ENCODE measurements at places on chromosomes 12 and 14. TPM values are rescaled to one million over a fixed set of nuclear protein-coding genes. Genes with fewer than 3 reads are reported as not detected.

Gene ST8SIA1
- 2.6 TPM for total RNA-seq

Gene SPPL3
- total RNA-seq = 34.6 TPM

Gene PYM1
- total RNA-seq = 16.2 TPM

Gene GPR137C
- 0.47 TPM for total RNA-seq

Gene BIN2
- 1.7 TPM for total RNA-seq

Gene DAO
- total RNA-seq = not detected

Gene OR6C6
- total RNA-seq = not detected

Gene BCAT1
- total RNA-seq = 4.1 TPM

Gene SLC5A8
- not detected for total RNA-seq

Gene ALX1
- total RNA-seq = not detected

Gene C3AR1
- total RNA-seq = 6.9 TPM

Gene GPRC5A
- total RNA-seq = 1.9 TPM

Gene METTL3
- total RNA-seq = 27.3 TPM

Gene CRACR2A
- total RNA-seq = 2.5 TPM

Gene IL26
- total RNA-seq = not detected

- DNase-seq = no peak
These were observed 73.8 kb upstream of the RFX4 start for GRCh38 chr12:106508966-106509365.

- no peak for DNase-seq
These were observed 16.0 kb upstream of the FBLN5 start for GRCh38 chr14:91963465-91963864.

DNA sequence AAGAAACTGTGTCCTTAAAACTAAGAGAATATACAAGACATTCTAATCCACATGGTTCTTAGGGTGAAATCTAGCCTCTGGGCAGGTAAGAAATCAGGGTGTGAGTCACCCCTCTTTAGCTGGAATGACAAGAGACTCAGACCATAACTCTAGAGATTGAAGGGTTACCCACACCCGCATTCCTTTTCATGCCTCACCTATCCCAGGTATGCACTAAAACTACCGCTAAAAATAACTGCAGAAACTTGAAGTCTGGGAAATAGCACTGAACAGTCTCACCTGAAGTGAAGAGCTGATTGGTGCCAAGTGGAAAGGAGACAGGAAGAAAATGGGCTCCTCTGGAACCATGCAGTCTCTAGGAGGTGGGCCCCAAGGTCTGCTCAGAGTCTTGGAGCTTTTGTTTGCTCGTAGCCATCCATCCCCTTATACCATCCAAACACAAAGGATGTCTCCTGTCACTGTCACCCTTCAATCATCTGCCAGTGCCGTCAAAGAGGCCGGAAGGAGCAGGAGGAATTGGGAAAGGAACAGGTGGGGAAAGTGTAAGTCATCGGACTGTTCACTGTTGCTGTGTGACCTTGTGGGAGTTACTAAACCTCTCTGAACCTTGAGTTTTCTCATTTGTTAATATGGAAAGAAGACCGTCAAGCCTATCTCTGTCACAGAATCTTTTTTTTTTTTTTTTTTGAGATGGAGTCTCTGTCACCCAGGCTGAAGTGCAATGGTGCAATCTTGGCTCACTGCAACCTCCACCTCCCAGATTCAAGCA, 22.4 kb downstream of the DDX47 start:
- DNase-seq = no peak

- no peak for DNase-seq
These were observed 18.8 kb downstream of the ACVRL1 start for GRCh38 chr12:51926064-51926632.

DNA sequence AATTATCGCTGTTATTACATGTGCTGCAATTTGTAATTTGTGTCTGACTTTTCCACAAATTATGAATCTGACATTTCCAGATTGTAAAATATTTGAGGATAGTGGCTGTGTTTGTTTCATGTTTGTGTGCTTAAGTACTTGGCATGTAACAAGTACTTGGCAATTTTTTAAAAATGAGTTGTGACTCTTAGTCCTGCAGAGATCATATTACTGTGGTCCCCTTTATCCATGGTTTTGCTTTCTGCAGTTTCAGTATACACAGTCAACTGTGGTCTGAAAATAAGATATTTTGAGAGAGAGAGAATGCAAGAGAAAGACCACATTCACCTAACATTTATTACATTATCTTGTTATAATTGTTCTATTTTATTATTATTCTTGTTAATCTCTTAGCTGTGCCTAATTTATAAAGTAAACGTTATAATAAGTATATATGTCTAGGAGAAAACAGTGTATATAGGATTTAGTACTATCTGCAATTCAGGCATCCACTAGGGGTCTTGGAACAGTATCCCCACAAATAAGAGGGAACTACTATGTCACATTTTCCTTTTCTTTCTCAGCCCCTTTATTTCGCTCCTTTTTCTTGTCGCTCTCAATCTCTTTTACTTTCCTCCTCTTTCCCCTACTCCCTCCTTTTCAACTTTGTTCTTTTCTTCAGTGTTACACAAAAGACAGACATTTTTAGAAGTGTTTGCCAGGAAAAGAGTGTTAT, 176.1 kb downstream of the FUT8 start:
- DNase-seq = no peak

GRCh38 chr12:26825459-26826016, 7.5 kb downstream of the ITPR2 start:
- DNase-seq = no peak

GRCh38 chr12:23585782-23586163, 363.7 kb downstream of the SOX5 start:
- DNase-seq = no peak

DNA sequence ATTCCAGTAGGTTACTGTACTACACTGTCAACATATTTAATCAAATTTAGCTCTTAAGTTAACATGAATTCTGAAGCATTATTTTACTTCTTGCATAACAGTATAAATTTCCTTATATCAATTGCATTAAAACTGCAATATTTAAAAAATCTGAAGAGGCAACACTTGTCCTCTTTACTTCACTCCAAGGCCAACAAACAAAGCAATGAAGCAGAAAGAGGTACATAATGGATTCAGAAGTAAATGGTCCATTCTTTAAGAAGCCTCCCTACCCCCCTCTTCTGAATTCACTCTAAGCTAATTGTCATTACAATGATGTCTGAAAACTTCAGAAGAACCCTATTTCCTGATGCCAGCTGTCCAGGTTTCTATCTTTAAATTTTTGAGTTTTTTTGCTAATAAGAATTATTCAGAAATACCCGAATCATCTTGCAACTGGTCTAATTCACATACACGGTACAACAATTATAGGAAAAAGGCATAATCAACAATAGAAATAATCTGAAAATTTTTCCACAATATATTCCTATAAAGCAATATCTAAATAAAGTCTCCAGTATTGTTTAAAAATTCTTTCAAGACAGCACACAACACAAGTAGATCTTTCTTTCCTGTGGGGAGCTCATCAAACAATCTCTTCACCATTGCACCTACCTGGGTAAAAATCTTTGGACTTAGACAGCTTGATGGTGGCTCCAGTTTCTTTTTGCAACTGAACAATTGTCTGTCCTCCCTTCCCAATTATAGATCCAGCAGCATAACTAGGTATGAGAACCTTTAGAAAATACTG, 2.9 kb downstream of the NOVA1 start:
- DNase-seq = no peak

DNA sequence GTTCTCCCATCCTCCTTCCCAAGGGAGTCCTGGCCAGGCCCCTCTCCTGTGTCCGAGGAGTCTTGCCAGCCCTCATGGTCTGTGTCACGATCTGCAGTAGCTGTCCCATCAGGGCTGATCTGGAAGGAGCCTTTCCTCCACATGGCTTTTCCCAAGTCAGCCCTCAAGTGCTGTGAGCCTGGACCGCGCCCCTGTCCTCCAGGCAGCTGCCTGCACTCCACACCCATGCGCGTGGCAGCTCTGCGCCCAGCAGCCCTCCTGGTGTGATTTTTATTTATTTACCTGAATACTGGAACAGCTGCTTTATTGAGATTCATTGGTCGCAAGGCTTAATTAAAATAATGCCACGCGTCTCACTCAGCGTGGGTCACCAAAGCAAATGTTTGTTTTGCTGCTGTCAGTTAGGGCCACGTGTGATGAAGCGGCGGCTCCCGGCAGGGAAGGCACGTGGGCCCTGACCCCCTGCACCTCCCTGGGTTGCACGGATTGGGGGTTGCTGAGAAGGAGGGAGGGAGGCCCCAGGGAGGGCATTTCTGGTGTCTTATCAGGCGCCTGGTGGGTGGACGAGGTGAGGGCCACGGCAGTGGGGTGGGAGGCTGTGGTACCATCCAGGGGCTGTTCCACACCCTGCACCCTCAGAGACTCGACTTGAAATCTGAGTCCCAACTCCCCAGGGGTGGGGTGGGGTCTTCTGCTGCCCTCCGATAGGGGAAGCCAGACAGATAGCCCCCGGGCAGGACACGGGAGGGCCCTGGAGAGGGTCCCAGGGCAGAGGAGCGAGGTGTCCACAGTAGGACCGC, 206.3 kb upstream of the C14orf180 start:
- peak; percentile 2 for DNase-seq

- no peak for DNase-seq
These were observed 353.0 kb downstream of the CCDC91 start for GRCh38 chr12:28543021-28543890.

DNA sequence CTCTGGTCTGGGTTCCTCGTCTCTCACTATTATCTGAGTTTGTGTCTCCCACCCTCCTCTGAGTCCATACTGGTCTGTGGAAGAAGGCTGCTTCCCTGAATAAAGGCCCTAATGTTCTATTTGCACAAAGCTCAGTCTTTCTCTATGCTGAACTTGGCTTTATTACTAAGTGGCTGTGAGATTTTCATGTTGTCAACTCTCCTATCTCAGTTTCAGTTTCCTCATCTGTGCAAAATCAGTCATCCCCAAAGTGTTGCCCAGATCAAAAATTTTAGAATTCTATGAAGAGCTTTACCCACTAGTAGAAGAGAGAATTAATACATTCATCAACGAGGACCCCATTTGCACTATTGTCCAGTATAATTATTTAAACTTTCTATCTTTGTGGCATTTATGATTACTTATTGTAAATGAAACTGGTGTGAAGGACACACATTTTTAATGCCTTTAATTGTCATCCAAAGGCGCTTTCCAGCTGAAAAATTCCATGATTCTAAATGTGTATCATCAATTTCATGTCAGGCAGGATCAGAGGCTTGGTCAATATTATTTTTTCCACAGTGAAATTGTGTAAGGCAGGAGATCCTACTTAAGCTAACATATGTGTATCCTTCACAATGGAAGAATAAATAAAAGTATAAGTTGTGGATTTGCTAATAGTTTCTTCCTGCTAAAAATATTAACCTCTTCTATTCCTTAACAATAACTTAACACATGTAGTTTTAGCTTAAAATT, 79.1 kb upstream of the EEA1 start:
- DNase-seq = no peak

DNA sequence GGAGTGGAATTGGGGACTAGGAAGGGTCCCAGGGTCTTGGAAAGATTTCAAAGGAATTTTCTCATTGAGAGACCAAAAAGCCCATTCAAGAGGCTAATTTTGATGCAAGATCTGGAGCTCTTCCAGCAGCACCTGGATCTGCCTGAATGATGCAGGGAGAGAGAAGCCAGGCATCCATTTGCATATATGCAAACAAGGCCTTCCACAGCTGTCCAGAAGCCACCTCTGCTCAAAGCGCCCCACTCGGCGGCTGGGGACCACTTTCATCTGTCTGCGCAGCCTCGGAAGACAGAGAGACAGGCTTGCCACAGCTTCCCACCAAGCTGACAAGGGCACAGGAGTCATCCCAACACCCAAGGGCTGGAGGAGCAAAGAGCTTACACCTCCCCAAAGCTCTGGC, 295.6 kb downstream of the DPF3 start:
- DNase-seq = no peak

- DNase-seq = no peak
These were observed 30.3 kb downstream of the DIO3 start for GRCh38 chr14:101591582-101591981.

DNA sequence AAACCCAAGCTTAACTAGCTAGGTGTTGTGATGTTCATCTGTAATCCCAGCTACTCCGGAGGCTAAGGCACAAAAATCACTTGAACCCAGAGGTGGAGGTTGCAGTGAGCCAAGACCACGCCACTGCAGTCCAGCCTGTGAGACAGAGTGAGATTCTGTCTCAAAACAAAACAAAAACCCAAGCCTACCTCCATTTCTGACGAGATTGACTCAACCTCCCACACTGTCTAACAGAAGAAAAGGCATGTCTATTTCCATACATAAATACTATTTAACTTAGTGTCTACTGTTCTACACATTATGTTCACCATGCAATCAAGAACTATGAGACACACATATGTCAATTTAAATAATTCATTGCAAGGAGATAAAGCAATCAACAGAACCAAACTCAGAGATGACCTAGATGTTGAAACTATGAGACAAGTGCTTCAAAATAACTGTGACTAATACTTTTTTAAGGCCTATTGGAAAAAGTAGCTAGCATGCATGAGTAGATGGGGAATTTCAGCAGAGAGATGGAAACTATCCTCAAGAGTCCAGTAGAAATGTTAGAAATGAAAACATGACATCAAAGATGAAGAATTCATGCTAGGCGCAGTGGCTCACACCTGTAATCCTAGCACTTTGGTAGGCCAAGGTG, 75.9 kb upstream of the DHRS4 start:
- DNase-seq = no peak

DNA sequence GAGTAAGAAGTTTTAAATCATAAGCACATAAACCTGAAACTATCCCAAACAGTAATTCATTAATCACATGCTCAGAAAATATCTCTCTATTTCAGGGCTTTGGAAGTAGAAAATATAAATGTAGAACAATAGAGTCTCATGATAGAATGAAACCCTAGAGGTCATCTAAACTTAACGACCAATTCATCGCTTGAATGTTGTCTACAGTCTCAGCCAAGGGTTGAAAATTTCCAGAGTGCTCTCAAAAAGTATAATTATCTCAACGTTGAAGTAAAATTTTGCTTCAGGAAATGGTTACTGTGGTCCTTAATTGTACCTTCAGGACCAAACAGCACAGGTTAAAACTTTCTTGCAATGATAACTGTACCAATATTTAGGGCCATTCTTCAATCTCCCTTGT, 1053.6 kb upstream of the SEL1L start:
- DNase-seq = no peak

- no peak for DNase-seq
These were observed 105.1 kb downstream of the PRIMA1 start for GRCh38 chr14:93683226-93683625.

GRCh38 chr14:59632381-59632780, 55.8 kb upstream of the CCDC175 start:
- DNase-seq = no peak

GRCh38 chr12:80277732-80278131, 166.3 kb upstream of the PTPRQ start:
- no peak for DNase-seq
